ENCODE measurements at places on chromosomes 1 and 21.

- DNase-seq, result no peak
Measured at GRCh38 chr21:14875704-14876523, 188.9 kb downstream of the NRIP1 start.

GRCh38 chr1:26598890-26599289 is 69.3 kb downstream of the RPS6KA1 start:
- DNase-seq, result no peak

DNA sequence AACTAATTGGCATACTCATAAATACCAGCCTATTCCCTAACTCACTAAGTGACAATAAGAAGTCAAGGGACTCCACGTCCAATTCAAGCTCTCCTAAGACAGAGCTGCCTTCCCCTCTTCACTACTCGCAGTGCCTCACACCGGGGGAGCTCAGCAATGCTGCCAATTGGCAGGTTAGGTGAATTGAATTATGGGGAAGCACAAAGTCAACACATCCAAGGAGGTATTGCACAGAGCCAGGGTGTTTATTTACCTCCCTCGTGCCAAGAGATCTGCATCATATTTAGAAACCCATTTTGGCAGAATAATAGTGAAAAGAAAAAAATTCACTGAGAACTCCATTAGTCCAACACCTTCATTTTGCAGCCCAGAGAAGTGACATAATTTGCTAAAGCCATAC is 20.4 kb upstream of the TNR start:
- no peak for DNase-seq

DNA sequence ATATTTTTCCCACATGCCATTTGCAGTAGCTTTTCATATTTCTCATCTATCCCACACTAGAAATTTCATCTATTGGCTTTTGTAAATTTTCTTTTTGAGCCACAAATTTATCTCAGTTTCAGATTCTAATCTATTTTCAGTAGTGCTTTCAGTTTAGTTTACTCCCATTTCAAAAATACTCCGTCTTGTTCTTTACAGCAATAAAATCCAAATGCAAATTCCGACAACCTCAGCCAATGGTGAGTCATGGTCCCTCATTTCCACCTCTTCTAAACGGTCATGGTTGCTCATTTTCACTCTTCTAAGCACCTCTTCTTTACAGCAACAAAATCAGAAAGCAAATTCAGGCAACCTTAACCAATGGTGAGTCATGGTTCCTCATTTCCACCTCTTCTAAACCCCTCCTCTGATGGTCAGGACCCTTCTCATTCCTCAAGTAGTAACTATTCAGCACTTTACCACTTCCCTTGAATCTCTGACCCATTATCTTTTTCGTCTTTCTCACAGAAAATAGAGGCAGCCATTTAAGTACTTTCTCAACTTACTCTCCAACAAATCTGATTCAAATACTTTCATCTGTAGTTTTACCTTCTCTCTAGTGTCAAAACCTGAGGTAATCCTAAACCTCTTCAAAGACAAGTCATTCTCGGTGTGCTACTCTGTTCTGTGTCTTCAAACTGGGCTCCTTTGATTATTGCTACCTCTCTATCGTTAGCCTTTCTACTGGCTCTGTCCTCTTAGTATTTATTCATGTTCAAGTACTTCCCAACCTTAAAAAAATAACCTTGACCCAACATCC is 34.4 kb downstream of the C21orf91 start:
- DNase-seq, result no peak

DNA sequence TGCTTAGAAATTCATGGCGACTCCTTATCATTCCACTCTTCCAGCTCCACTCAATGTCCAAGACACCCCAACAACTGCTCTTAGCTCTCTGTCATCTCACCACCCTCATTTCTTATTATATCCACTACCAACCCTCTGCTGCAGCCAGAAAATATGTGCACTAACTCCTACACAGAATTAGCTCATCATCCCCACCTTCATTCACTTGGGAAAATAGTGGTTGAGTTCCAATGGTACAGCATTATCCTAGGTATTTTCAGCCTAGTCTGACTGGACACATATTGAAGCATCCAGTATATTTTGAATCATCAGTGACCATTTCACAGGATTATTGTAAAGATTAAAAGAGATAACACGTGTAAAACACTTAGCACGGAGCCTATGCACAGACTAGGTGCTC is 16.7 kb upstream of the VSIG8 start:
- no peak for DNase-seq

DNA sequence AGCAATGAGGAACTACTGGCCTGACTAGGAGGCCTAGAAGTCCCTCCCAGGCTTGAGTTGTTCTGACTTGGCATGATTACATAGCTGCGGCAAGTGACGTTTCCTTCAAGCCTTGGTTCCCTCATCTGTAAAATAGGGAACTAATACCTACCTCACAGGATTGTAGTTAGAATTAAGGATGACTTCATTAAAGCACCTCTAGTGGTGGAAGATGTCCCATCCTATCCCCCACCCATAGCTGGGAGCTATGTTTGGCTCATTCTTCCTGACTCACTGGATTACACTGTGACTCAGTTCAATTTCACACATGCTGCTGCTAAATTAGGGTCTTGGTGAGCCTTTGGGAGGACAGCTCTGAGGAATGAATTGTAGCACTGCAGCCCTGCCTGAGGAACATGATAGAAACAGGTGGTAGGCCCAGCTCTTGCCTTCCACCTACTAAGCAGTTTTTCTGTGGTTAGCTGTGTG is 6.0 kb upstream of the SHISA4 start:
- no peak for DNase-seq

DNA sequence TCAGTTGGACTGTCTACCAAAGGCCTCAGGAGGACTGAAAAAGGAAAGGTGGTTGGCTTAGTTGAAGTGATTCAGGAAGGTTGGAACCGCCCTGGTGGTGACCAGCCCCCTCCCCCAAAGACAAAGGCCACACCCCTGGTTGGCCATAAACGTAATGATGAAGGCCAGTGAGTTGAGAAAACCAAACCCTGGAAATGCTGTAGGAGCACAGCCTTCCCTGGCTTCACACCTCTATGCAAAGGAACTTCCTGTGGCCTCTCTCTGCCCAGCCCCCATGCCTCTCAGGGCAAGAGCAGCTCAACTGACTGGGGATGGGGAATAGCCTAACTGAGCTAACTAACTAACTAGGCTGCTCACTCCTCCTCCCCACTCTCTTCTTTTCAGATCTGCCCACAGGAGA is 90.4 kb downstream of the NPHP4 start:
- DNase-seq, result no peak

GRCh38 chr1:63864224-63864641 is 90.4 kb downstream of the ROR1 start:
- no peak for DNase-seq

DNA sequence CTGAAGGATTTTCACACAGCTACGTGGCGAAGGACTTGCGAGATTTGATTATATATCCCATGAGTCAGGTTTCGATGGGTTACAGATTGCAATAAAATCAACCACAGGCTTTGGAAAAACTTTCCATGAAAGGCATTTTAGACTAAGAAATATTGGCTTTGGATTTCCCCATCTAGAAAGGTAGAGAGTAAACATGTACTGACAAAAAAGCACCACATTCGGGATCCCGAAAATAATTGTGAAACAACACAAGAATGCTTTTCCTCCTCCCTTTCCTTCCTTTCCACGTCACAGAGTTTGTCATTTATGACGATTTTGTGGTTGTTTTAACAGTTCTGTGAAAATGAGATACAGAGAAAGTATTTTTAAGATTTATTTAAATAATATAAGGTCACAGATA is 38.5 kb downstream of the TGFB2 start:
- no peak for DNase-seq

- DNase-seq, result no peak
Measured at GRCh38 chr1:53346814-53347176, 18.9 kb upstream of the LRP8 start.

GRCh38 chr1:205422993-205423642 is 1.3 kb upstream of the LEMD1 start:
- DNase-seq, result no peak

DNA sequence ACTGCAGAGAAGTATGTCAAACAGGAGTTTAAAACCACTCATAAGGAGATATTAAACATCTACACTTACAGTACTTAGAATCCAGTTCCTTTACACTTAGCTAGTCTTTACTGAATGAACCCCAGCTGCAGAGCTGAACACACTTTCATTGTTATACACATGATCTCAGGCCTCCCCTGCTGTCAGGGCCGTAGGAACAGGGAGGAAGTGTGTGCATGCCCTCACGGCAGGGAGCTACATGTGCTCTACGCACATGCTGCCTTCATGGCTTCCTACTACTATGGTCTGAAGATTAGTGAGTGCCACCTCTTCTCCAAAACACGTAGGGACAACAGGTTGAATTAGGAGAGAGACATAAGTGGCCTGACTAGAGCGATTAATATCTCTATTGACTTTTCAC is 191.5 kb downstream of the SIPA1L2 start:
- DNase-seq, result no peak

DNA sequence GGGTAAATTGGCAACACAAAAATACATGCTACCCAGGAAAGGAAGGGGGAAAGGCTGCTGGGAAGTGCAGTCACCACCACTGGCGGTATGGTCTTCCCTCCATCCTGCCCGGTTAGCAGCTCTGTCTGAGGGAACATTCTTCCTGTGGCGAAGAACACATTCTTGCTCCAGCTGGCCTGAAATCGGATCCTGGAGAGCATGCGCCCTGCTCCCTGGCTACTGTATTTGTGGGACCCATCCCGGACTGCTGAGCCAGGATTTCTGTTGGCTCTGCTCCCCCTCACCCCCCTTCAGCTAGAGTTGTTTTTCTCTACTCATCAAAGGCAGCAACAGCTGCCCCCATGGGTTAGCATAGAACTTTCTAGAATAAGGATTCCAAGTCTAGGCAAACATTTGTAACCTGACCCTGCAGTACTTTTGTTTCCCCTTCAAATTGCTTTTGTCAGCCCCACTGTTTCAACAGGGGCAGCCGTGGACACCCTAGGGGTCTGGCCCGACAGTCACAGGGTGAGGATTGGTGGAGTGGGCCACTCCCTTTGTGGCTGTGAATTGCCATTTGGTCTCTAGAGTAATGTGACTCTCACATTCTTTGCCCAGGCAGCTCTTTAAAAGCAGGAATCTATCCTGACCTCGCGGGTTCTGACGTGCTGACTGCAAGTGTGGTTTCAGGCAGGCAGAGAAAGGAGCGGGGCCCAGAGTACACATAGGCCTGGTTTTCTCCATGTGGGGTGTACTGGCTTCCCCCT is 157.7 kb downstream of the TOMM20 start:
- DNase-seq, result no peak

- DNase-seq, result no peak
Measured at GRCh38 chr1:244757091-244757939, 78.1 kb upstream of the COX20 start.

DNA sequence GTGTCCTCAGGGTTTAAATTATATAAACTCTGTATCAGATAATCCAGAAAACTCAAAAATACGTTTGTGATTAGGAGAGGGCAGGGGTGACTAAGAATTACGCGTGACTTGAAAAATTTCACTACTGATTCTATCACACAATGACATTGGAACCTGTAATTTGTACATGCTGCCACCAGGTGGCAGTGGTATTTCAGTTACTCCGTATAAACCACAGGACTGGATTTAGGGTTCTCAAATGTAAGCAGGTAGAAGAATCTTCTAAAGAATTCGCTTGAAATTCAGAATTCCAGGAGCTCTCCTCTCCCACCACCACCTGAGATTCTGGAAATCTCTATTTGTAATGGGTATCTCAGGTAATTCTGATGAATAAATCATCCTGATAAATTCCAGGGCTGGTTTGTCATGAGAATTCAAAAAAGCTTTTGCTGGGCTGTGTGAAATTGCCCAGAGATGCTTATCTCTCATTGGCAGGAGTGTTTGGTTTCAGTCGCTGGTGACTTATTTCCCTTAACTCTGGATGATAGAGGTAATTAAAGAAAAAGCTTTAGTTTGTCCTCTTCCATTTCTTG is 1.7 kb upstream of the KRTAP7-1 start:
- peak; percentile 19 for DNase-seq

- DNase-seq, result no peak
Measured at GRCh38 chr21:42344631-42345030, 6.2 kb downstream of the TFF2 start.

DNA sequence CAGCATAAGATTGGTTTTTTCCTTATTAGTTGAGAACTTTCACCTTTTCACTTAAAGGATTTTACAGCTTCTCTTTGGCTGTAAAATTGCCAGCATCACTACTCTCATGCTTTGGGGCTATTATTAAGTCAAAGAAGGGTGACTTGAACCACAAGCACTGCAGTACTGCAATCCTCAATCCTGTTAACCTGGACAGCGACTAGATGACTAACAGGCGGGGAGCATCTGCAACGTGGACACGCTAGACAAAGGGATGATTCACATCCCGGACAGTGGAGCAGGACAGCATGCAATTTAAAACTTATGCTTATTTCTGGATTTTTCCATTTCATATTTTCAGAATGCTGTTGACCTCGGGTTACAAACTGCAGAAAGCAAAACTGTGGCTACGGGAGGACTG is 8.1 kb downstream of the ARV1 start:
- no peak for DNase-seq

GRCh38 chr1:35574125-35574654 is 1.1 kb downstream of the TFAP2E start:
- no peak for DNase-seq

- no peak for DNase-seq
Measured at GRCh38 chr1:64111787-64112186, 91.6 kb upstream of the UBE2U start.

GRCh38 chr21:36330904-36331303 is 10.9 kb downstream of the MORC3 start:
- peak; percentile 67 for DNase-seq

DNA sequence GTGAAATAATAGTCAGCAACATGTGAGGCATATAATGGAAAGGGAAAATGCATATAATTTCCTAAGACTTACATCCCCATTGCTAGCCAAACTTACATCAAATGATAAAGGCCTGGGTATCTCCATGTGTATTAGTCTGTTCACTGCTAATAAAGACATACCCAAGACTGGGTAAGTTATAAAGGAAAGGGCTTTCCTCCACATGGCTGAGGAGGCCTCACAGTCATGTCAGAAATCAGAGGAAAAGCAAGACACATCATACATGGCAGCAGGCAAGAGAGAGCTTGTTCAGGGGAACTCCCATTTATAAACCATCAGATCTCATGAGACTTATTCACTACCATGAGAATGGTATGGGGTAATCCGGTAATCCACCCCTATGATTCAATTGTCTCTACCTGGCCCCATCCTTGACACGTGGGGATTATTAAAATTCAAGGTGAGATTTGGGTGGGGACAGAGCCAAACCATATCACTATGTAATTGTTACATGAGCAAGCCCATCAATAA is 161.5 kb upstream of the SAMSN1 start:
- DNase-seq, result no peak

- DNase-seq, result no peak
Measured at GRCh38 chr1:94270801-94271203, 33.4 kb upstream of the ARHGAP29 start.

DNA sequence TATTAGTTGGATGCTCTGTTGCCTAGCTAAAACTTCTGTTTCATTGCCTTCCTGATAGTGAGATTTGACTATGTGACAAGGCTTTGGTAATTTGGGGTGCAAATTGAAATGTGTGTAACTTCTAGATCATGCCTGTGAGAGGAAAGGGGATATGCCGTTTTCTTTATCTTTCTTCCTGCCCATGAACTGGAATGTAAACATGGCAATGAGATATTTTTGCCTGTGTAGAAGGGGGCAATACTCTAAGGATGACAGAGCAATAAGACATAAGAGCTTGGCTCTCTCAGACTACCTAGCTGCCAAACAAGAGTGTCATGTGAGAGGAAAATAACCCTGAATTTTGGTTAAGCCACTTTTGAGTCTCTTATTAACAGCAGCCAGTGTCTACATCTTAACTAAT is 49.7 kb downstream of the RAP1A start:
- DNase-seq, result no peak

Measured in NCI-H1694 treated with DMSO at 0.1 percent for 48 hours (cell line).